ENCODE measurements at places on chromosomes 1 and 21. TPM values are rescaled to one million over a fixed set of nuclear protein-coding genes. Genes with fewer than 3 reads are reported as not detected.

GRCh38 chr1:48493041-48493440 lies 21.0 kb upstream of the SPATA6 start:
- DNase-seq, result no peak

DNA sequence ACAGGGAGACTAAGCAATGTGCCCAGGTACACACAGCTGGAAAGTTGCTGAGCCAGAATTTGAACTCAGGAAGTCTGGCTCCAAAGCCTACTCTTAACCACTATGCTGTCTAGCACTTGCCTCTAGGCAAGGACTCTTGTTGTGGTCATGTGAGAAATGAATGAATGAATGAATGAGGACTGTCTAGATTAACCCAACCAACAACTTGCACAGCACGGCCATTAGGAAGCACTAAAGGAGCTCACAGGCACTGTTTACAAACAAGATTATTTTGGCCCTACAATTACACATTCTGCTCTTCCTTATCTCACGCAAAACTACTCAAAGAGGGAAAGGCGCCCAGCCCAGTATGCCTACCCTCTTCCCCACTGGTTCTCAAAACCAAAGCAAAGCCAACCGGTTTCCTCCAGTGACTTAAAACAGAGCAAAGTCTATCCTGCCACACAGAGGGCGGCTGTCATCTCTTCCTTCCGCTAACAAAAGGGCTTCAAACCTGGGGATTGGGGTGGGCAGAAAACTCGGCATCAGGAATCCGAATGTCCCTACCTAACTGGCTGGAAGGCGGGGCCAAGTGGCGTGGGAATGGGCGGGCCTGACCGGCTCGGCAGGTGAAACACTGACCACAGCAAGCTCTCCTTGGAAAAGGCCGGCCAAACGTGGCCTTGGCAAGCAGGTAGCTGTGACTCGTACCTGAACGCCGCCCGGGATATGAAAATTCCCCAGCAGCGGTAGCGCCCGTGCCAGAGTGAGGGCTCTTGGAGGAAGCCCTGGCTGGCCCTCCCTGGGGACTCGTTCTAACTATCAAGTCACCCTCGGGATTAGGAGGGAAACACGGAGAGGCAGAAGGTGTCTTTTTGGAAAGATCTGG lies 948 bp downstream of the STK40 start:
- no peak for DNase-seq

GRCh38 chr1:83839566-83840173 lies 159.3 kb downstream of the TTLL7 start:
- no peak for DNase-seq

GRCh38 chr1:182092336-182092735 lies 30.8 kb upstream of the ZNF648 start:
- DNase-seq, result peak; percentile 78

DNA sequence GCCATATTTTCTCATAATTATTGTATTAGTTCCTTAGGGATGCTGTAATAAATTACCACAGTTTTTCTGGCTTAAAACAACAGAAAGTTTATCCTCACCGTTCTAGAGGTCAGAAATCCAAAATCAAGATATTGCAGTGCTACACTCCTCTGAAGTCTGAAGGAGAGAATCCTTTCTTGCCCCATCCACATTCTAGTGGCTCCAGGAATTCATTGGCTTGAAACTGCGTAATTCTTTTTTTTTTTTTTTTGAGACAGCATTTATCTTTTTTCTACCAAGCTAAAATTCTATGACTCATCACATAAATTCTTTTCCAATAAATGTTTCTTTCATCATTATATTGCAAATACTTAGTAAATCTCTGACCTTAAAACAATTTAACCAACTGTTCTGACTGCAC lies 451.0 kb upstream of the RGS18 start:
- DNase-seq, result peak; percentile 31

GRCh38 chr21:15210235-15210678 lies 145.5 kb upstream of the NRIP1 start:
- DNase-seq, result no peak

GRCh38 chr1:147640553-147641165 lies 29.7 kb downstream of the ACP6 start:
- DNase-seq, result peak; percentile 56

DNA sequence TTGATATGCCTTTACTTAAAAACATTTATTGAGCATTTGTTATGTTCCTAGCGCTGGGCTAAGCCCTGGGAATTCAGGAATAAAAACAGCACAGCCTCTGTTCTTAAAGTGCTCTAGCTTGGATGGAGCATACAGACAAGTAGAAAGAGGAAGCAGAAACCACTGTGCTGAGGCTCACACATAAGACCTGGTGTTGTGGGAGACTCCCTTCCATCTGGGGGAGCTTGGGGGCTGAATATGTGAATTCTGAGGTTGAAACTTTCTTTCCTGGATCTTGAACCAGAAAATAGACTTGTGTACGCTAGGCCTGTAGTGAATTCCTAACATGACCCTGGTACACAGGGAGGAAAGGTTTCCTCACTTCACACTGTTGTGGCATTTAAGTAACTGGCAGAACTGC lies 209.9 kb downstream of the ZNF326 start:
- no peak for DNase-seq

DNA sequence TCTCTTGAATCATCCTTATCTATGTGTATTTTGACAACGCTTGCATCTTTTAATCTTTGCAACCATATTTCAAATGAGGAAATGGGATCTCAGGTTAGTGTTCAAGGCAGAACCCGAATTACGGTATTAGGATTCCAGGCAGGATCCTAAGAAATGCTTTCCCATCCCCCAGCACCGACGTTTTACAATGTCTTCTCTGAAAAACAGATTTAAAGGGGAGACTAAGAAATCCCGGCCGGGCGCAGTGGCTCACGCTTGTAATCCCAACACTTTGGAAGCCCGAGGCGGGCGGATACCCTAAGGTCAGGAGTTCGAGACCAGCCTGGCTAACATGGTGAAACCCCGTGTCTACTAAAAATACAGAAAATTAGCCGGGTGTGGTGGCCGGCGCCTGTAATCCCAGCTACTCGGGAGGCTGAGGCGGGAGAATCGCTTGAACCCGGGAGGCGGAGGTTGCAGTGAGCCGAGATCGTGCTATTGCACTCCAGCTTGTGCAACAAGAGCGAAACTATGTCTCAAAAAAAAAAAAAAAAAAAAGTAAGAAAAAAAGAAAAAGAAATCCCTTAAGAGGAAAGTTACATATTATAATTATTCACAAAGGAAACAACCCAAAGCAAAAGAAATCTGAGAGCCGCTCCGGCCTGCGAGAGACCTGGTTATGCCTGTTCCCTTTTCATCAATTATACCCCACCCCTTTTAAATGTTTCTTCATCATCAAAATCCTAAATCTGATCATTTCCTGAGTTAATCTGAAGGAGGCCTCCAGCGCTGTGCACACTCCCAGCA lies 801 bp upstream of the GORAB start:
- no peak for DNase-seq

DNA sequence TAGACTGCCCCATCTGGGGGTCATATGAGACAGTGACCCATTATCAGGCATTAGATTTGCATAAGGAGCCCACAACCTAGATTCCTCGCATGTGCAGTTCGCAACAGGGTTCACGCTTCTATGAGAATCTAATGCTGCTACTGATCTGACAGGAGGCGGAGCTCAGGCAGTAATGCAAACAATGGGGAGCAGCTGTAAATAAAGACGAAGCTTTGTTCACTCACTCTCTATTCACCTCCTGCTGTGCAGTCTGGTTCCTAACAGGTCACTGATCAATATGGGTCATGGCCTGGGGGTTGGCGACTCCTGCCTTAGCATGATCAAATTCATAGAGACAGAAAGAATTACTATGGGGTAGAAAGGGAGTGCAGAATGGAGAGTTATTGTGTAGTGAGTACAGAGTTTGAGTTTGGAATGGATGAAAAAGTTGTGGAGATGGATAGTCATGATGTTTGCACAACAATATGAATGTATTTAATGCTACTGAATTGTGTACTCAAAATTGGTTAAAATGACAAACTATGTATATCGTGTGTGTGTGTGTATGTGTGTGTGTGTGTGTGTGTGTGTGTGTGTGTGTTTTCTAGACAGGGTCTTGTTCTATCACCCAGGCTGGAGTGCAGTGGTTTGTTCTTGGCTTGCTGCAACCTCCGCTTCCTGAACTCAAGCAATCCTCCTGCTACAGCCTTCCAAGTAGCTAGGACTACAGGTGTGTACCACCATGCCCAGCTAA lies 42.2 kb downstream of the BTF3L4 start:
- DNase-seq, result no peak

- DNase-seq, result no peak
Observed at GRCh38 chr1:154964359-154964758, 2.8 kb upstream of the PYGO2 start.

DNA sequence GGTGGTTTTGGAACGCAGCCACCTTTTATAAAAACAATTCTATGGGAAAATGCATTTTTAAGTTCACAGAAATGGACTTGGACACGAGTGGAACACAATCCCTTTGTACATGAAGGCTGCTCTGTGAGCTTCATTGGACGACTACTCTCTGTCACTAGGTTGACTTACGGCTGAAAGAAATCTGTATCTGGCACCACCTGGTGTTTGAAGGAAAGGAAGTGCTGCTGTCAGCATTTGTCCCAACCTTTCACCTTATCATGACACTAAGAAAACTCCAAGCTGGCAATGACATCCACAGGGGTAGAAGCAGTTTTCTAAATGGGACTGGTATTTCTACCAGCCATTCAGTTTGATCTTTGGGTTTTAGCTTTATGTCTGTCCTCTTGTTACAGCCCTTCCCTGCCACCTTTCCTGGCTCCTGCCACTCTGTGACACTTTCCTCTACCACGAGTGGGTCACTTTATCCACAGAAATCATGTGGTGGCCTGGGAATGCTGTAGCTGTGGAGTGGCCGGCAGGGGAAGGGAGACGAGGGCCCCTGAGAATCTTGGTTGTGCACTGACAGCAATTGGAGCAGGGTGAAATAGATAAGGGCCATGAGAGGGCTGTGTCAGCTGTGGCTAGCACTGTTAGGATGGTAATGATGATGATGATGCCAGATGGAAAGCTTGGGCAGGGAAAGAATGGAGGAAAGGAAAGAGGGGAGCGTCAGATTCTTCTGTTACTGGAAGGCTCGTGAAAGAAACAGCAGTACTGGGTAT lies 85.2 kb downstream of the TBX19 start:
- DNase-seq, result no peak

DNA sequence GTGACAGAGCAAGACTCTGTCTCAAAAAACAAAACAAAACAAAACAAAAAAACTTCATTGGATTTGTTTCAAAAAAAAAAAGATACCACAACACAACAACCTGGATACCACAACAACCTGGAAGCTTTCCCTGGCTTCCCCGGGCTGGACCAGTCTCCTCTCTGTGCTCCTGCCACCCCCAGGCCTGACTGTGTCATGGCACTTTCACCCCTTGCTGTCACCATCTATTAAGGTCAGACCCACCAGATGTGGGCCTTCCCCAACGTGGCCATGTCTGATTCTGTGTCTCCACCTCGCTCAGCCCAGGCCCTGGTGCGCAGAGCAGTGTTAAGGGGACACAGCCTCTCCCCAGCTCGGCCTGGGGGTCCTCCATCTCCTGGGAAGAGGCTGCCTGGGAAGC lies 28.3 kb upstream of the ACOT11 start:
- no peak for DNase-seq

GRCh38 chr1:24540906-24541710 lies 14.8 kb upstream of the NCMAP start:
- peak; percentile 55 for DNase-seq

GRCh38 chr1:162690672-162691434 lies 58.6 kb downstream of the DDR2 start:
- DNase-seq, result peak; percentile 91

- DNase-seq, result no peak
Observed at GRCh38 chr1:21468599-21468998, 28.7 kb downstream of the NBPF3 start.

- no peak for DNase-seq
Observed at GRCh38 chr1:11919621-11920020, 6.6 kb downstream of the KIAA2013 start.

- DNase-seq, result no peak
Observed at GRCh38 chr21:40173816-40174215, 306.6 kb downstream of the PCP4 start.

GRCh38 chr1:159170639-159171038 lies 776 bp upstream of the CADM3 start:
- no peak for DNase-seq

DNA sequence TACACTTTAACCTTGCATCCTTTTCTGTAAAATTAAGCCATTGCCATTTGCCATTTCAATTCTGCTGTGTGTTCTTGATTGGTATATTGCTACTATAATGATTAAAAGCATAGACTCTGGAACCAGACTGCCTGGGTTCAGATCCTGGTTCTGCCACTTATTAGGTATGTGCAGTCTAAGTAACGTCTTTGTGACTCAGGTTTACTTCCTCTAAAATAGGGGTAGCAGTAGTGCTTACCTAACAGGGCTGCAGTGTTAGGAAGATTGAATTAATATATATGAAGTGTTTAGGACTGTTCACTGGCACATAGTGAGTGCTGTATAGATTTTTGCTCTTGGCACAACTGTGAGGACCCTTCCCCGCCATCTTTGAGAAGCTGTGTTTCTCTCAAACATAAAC lies 4.4 kb downstream of the CDC42 start:
- DNase-seq, result no peak

GRCh38 chr1:34358636-34359035 lies 181.9 kb downstream of the C1orf94 start:
- no peak for DNase-seq

DNA sequence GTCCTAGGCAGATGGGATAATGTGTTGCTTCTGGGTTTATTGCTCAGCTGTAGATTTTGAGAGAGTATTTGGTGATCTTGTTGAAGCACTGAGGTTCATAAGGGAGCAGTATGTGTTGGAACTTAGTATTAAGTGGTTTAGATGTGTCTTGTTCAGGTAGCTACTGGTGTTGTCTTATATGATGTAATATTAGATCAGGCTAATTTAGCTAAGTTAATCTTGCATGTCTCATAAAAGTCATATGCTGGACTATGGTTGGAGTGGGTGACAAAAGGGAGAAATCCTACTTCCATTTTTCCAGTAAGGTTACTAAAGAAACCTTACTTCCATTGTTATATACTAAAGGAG lies 196.4 kb downstream of the CLEC20A start:
- DNase-seq, result no peak

- no peak for DNase-seq
Observed at GRCh38 chr1:168472223-168472622, 71.6 kb downstream of the XCL2 start.

- peak; percentile 71 for DNase-seq
Observed at GRCh38 chr1:52281518-52281917, 84.5 kb downstream of the CC2D1B start.

- peak; percentile 66 for DNase-seq
Observed at GRCh38 chr1:29687601-29688244, 451.4 kb downstream of the PTPRU start.

ZBTB18 gene
- total RNA-seq, result 15.5 TPM

PRXL2B gene
- total RNA-seq, result 19.2 TPM

KANK4 gene
- total RNA-seq, result 14.5 TPM

FCRL2 gene
- total RNA-seq, result not detected

KIAA1614 gene
- total RNA-seq, result 0.96 TPM

CYP4Z1 gene
- total RNA-seq, result not detected

NR1I3 gene
- not detected for total RNA-seq

WNT9A gene
- total RNA-seq, result 4.1 TPM

BRDT gene
- not detected for total RNA-seq

PGLYRP3 gene
- not detected for total RNA-seq

SSR2 gene
- total RNA-seq, result 244 TPM

MTARC1 gene
- 4.5 TPM for total RNA-seq
